SW480 (cell line): ENCODE measurements at places on chromosomes 13 and 19.

DNA sequence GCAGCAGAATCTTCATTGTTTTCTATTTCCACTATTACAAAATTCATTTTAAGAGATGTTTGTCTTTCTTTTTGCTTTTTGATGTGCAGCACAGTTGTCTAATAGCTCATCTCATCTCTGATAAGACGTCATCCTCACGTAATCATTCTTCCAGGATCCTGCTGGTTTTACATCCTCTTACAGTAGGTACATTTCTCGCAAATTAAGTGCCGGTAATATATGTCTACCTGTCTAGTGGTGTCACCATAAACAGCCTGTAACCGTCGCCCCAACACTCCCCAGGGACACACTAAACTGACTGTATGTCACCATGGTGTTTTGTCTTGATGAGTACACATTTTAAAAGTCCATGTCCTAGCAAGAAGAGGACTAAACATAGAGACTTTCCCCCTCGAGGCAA lies 94.5 kb upstream of the VSTM2B start:
- DNase-seq: no peak

DNA sequence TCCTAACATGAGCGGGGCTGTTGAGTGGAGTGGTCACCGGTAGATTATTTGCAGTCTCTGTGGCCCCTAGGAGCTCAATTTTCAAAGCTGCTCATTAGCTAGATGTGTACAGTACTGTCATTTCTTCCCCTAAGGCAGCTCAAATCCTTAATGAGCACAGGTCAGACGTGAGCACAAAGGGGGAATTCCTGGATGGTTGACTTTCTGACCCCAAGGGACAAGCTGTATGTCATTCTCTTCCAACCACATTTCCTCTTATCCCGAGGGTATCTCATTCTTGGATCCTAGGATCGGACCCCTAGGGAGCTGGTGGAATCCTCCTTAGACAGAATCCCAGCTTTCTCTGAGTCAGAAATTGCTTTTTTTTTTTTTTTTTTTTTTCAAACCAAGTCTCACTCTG lies 5.7 kb upstream of the OR7G3 start:
- DNase-seq: no peak

DNA sequence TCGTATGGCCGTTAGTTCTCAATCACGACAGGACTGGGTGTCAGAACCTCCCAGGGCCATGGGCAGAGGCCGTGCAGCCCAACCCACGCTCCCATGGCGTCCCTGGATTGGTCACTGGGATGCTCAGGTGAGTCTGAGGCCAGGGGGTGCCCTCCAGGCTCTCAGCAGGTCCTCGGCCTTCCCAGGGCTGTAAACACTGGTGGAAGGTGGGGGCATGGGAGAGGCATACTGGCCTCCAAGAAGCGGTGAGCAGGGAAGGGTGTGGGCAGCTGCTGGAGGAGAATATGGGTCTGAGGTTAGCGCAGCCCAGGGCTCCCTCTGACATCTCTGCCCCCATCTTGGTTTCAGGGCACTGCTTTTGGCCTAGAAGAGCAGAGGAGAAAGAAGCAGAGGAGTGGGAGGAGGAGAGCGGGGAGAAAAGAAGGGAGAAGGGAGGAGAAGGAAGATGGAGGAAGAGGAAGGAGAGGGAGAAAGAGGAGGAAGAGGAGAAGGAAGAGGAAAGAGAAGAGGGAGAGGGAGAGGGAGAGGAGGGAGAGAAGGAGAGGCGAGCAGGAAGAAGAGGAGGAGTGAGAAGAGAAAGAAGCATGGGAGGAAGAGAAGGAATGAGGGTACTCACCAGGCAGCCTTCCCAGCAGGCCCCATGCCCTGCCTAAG lies 62.3 kb downstream of the CEBPG start:
- no peak for DNase-seq

GRCh38 chr13:80955501-80955900 lies 614.6 kb upstream of the SPRY2 start:
- no peak for DNase-seq
